Caco-2 (cell line): ENCODE measurements at places on chromosomes 4 and X. TPM values are rescaled to one million over a fixed set of nuclear protein-coding genes. Genes with fewer than 3 reads are reported as not detected.

GRCh38 chr4:135065366-135065765 lies 863.8 kb upstream of the PABPC4L start:
- no peak overlapping the region for H3K4me3 ChIP-seq
- no peak overlapping the region for H3K27ac ChIP-seq
- H3K36me3 ChIP-seq = no peaks in the 10 kb centered on the region
- DNase-seq = no peak
- no peaks in the 10 kb centered on the region for H3K27me3 ChIP-seq

- H3K27me3 ChIP-seq = no peaks in the 10 kb centered on the region
- H3K36me3 ChIP-seq = no peaks in the 10 kb centered on the region
- no peak for DNase-seq
- no peak overlapping the region for H3K27ac ChIP-seq
- no peaks in the 10 kb centered on the region for H3K4me1 ChIP-seq
Observed at GRCh38 chrX:39150621-39151020, 349.4 kb downstream of the MID1IP1 start.

- no peaks in the 10 kb centered on the region for H3K36me3 ChIP-seq
- no peak for DNase-seq
- H3K27ac ChIP-seq = no peak overlapping the region
- no peak overlapping the region for H3K4me3 ChIP-seq
Observed at GRCh38 chr4:81260443-81261101, 45.5 kb upstream of the PRKG2 start.

Gene GAGE12J
- not detected in 2 replicates for total RNA-seq

Gene COX18
- total RNA-seq = 11.6 and 12.2 TPM in 2 replicates

Gene FAM13A
- 10.3 and 11.0 TPM in 2 replicates for total RNA-seq

GRCh38 chrX:38175139-38175538 lies 45.5 kb downstream of the SRPX start:
- no peak overlapping the region for H3K4me3 ChIP-seq
- H3K27me3 ChIP-seq = no peaks in the 10 kb centered on the region
- no peak overlapping the region for H3K27ac ChIP-seq
- peak; percentile 51 for DNase-seq
- no peaks in the 10 kb centered on the region for H3K36me3 ChIP-seq

Gene MSX1
- total RNA-seq = 30.0 and 35.1 TPM in 2 replicates

DNA sequence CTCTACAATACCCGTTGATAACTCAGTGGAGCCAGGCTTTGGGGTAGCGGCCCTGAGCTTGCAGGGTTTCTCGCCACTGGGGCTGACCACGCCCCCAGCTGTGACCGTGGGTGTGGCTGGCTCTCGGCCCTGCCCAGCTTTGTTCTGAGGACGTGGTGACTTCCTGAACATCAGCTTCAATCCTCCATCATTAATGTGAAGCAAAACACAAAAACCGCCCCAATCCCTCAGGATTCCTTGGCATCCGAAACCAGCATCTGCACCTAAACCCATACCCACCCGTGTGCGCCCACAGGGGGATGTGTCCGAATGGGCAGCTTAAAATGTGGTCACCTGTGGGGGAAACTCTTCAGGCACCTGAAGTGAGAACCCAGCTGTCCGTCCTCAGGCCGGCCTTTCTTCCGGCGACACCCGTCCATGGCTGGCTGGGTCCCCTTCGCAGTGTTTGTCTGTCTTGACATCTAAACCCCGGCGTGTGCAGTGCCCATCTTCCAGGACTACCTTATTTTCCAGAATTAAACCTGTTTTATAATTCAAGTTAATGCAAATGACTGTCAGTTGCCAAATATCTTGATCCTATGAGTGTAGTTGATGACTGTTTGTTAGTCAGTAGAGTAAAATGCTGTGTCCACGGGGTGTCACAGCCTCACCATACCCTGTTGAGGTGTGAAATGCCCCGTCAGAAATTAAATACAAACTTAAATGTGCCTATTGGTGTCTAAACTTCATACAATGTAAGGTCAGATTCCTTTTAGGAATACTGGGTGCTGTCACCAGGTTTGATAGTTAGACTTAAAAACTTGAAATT lies 27.3 kb downstream of the NELFA start:
- peaks cover 6% of the 10 kb centered on the region for H3K36me3 ChIP-seq
- no peak for DNase-seq

DNA sequence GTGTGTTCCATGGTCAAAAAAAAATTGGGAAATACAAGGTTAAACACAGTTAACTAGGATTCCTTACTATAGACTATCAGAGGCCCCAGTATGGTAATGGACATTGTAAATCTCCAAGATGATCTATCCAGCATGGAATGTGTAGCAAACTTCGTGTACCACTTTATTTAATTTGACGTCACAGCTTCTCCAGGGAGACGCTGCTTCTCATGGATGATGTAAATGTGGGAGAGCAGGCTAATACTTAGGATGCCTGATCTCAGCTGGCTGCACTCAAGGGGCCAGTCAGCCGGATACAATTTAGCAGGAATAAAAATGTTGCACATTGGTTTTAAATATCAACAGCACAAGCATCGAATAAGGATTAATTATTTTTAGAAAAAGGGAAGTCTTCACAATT lies 111.7 kb upstream of the HPF1 start:
- no peaks in the 10 kb centered on the region for H3K36me3 ChIP-seq
- H3K4me1 ChIP-seq = no peaks in the 10 kb centered on the region
- no peak overlapping the region for H3K27ac ChIP-seq
- no peak for DNase-seq

DNA sequence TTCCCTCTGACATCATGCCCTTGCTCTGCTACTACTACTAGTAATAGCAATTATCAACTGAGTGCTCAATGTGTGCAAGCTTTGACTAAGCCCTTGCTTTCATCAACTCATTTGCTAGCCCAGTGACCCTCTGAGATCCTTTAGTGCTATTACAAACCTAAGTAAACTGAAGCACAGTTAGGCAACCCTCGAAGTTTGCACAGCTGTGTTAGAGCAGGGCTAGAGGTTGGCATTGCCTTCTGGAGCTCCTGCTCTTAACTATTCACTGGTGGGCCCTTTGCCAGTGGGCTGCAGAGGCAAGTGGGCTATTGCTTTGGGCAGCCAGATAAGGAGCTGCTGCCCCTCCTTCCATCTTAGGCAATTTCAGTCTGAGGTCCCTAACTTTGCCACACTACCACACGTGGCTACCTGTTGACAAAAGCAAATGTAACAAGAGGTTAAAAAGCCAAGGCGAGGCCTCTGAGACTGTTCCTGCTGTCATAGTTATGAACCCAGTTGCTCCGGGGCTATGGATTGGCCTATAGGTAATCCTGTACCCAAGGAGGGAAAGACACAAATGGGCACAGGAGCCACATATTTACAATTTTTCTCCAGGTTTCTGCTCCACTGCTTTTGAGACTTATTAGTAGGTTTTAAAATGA lies 41.5 kb upstream of the ANKRD50 start:
- no peak overlapping the region for H3K27ac ChIP-seq
- peak; percentile 37 for DNase-seq
- no peak overlapping the region for H3K4me3 ChIP-seq
- H3K4me1 ChIP-seq = no peaks in the 10 kb centered on the region; the same call in 1 of the 2 replicates
- no peaks in the 10 kb centered on the region for H3K27me3 ChIP-seq

DNA sequence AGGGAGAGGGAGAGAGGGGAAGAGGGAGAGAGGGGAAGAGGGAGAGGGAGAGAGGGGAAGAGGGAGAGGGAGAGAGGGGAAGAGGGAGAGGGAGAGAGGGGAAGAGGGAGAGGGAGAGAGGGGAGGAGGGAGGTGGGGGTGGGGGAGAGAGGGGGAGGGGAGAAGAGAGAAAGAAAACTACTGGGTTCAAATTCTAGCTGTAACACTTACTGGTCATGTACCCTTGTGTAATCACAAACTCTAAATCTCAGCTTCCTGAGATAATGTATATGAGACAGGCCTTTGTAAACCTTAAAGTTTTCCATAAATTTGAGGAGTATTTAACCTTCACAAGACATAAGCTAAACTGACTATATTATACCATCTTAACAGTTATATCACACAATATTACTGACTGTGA lies 109.1 kb downstream of the FGF16 start:
- no peaks in the 10 kb centered on the region for H3K4me1 ChIP-seq
- DNase-seq = no peak

GRCh38 chr4:107815158-107815557 lies 9.6 kb upstream of the SGMS2 start:
- DNase-seq = no peak
- H3K27me3 ChIP-seq = no peaks in the 10 kb centered on the region
- no peak overlapping the region for H3K4me3 ChIP-seq
- H3K36me3 ChIP-seq = no peaks in the 10 kb centered on the region
- no peaks in the 10 kb centered on the region for H3K4me1 ChIP-seq

Gene PAGE2B
- not detected in 2 replicates for total RNA-seq

Gene LAMTOR3
- total RNA-seq = 33.6 and 34.0 TPM in 2 replicates

Gene ADGRL3
- 1.5 and 1.9 TPM in 2 replicates for total RNA-seq

- peak overlapping the region; percentile 53 for H3K27ac ChIP-seq
- H3K4me1 ChIP-seq = peaks cover 50% of the 10 kb centered on the region
- no peaks in the 10 kb centered on the region for H3K36me3 ChIP-seq
- H3K4me3 ChIP-seq = no peak overlapping the region
Observed at GRCh38 chr4:102439236-102439614, 61.9 kb upstream of the NFKB1 start.

DNA sequence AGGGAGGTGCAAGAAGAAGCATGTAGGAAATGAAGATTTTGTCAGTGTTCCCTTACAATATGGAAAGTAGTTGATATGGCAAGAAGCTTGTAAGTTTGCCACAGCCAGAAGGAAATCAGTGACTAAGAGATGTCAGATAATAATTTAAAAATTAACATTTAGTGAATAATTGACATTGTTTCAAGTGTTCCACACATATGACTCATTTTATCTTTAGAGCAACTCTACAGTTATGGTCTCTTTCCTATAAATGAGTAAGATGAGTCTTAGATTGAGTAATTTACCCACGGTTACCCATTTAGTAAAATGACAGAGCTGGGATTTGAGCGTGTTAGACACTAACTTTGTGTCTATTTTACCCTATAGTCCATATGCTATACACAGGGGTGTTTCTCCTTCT lies 300.3 kb upstream of the IRS4 start:
- H3K4me3 ChIP-seq = no peak overlapping the region
- no peak for DNase-seq
- H3K27me3 ChIP-seq = no peaks in the 10 kb centered on the region
- H3K4me1 ChIP-seq = no peaks in the 10 kb centered on the region
- H3K27ac ChIP-seq = no peak overlapping the region
- H3K36me3 ChIP-seq = no peaks in the 10 kb centered on the region

Gene TRIM75
- total RNA-seq = not detected in 2 replicates

GRCh38 chr4:75920327-75920726 lies 18.1 kb upstream of the PPEF2 start:
- H3K27ac ChIP-seq = no peak overlapping the region
- H3K4me3 ChIP-seq = no peak overlapping the region
- H3K4me1 ChIP-seq = peaks cover 19% of the 10 kb centered on the region
- H3K36me3 ChIP-seq = no peaks in the 10 kb centered on the region

GRCh38 chr4:119053245-119053644 lies 82.4 kb upstream of the MYOZ2 start:
- H3K36me3 ChIP-seq = no peaks in the 10 kb centered on the region
- no peaks in the 10 kb centered on the region for H3K27me3 ChIP-seq
- no peak overlapping the region for H3K27ac ChIP-seq
- peaks cover 7% of the 10 kb centered on the region for H3K4me1 ChIP-seq

Gene POLA1
- total RNA-seq = 21.6 and 23.5 TPM in 2 replicates
